ENCODE measurements at places on chromosomes 2 and 18.

DNA sequence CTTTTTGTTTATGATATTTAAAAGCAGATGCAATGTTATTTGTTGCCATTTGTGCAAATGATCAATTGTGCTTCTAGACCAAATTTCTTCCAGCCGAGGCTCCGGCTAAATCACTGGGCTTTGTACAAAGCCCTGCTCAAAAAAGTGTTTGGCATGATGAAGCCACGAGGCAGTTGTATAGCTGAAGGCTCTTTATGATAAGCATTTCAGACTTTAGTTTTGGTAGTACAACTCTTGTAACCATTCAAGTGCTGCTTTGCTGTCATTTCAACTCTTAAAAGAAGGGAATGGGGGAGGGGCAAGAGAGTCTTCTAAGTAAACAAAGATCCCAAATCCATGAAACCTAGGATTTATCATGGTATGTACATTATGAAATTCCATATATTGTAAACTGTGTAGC is 3.3 kb upstream of the ZNF532 start:
- no peak for DNase-seq

DNA sequence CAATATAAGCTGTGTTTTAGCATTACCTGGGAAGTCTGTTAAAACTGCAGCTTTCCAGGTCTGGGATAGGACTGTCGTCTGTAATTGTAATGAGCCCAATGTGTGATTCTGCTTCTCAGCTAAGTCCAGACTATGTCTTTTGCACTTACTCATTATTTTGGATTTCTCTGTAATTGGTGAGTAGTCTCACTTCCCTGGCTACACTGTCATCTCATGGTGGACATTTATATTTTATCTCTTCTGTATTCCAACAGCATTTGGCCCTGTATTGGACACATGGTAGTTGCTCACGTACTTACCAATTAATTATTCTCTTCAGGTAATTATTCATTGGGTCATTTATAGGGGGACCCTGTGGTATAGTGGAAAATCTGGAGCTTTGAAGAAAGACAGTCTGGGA is 28.0 kb downstream of the LHCGR start:
- DNase-seq = no peak

DNA sequence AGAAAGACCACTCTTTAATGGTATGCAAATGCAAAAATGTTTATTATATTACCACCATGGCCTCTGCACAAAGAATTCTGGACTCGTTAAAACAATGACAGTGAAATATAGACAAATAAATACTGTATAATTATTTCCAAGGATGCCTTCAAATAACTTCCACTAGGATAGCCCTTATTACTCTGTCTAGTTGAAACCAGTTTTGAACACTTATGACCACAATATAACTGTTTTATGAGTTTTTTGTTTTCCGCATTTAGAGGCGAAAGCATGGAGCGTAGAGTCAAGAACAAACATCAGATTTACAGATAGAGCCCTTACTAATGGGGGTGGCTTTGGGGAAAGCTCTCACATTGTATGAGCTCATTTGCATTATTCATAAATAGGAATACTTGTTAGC is 559.5 kb downstream of the CNTNAP5 start:
- DNase-seq = no peak

GRCh38 chr2:8203364-8203763 is 478.5 kb upstream of the ID2 start:
- no peak for DNase-seq

GRCh38 chr2:153940511-153940910 is 68.8 kb downstream of the GALNT13 start:
- no peak for DNase-seq

DNA sequence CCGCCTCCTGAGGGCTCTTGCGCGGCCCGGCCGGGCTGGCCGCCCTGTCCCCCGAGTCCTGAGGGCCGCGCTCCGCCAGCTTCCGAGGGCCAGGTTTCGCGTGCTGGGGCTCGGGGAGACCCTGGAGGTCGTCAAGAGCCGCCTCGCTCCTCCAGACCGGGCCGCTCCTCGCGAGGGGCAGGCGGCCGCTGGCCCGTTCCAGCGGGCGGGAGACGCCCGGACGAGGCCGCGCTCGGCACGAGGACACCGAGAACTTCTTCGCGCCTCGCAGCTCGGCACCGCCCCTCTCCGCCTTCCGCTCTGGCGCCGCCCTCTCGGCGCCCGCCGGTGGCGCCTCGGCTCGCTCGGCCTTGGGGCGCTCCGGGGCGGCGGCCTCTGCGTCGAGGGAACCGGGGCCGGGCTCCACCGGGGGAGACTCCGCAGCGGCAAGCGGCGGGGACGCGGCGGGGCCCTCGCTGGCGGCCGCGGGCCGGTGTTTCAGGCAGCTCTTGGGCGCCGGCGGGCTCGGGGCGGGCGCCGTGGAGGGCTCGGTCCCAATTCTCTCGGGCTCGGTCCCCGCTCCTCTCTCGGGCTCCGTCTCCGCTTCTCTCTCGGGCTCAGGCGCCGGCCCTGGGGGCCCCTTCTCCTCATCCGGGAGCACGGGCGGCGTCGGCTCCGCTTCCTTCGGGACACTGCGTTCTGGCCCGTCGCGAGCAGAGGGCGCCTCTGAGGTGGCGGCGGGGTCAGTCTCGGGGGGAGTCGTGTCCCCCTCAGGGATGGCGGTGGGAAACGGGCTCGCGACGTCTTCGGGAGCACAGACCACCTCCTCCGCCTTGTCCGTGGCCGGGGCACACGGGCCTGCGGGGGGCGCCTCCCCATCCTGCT is 91.6 kb upstream of the MGAT4A start:
- DNase-seq = peak; percentile 71

GRCh38 chr2:195543063-195543462 is 114.0 kb upstream of the SLC39A10 start:
- DNase-seq = no peak

GRCh38 chr2:61538200-61538919 is at the start of gene XPO1:
TSS of gene XPO1 (minus strand) at chr2:61538356. CDS start at chr2:61533897, 4,459 bp downstream.
- peak; percentile 100 for DNase-seq

- no peak for DNase-seq
Measured at GRCh38 chr2:174198846-174199564, 49.3 kb downstream of the OLA1 start.
